ENCODE measurements at places on chromosomes 3 and 15. TPM values are rescaled to one million over a fixed set of nuclear protein-coding genes. Genes with fewer than 3 reads are reported as not detected.

NR2E3 gene
- total RNA-seq, result not detected

DNA sequence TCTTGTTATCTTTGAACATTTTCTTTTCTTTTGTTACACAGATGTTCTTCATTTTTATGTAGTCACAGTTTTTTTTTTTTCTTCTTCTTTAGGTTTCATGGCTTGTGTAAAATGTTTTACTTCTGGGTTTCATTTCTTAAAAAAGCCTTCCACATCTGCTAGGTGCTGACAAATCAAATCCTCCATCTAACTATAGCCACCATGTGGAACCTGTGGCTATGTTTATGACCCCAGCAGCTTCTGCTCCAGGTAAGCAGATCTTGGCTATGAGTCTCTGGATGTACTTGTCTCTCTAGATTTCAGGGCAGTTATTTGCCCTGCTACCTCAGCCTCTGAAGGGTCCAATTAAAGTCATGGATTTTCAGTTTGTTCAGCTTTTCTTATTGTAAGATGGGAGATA is 44.5 kb downstream of the OXSM start:
- H3K27ac ChIP-seq, result no peak overlapping the region
- peaks cover 7% of the 10 kb centered on the region for H3K27me3 ChIP-seq
- H3K4me1 ChIP-seq, result no peaks in the 10 kb centered on the region

DNA sequence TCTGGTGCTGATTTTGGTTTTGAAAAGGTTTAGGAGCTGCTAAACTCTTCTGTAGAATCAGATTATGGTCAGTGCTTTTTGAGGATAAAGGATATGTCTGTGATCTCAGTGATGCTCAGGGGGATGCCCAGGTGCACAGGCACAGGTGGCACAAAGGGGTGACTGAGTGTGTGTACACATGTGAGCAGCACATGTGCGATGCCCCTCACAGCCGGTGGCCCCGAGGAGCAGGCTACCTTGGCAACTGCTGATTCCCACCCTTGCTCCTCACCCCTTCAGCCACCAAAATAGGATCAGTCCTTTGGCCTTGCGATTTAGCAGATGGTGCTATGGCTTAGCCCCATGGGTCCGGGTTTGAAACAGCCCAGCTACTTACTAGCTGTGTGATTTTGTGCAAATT is 51.1 kb downstream of the POMGNT2 start:
- no peak for DNase-seq
- H3K4me3 ChIP-seq, result no peak overlapping the region
- H3K36me3 ChIP-seq, result peaks cover 2% of the 10 kb centered on the region
- H3K27ac ChIP-seq, result no peak overlapping the region

EDEM1 gene
- 156 TPM for total RNA-seq

- H3K27me3 ChIP-seq, result peaks cover 2% of the 10 kb centered on the region
- no peaks in the 10 kb centered on the region for H3K36me3 ChIP-seq
- no peaks in the 10 kb centered on the region for H3K4me1 ChIP-seq
- DNase-seq, result no peak
These were observed 101.0 kb upstream of the NMNAT3 start for GRCh38 chr3:139778682-139779233.

GRCh38 chr15:73352082-73352481 is 16.7 kb downstream of the HCN4 start:
- no peak overlapping the region for H3K27ac ChIP-seq
- peaks cover 5% of the 10 kb centered on the region for H3K27me3 ChIP-seq
- no peaks in the 10 kb centered on the region for H3K4me1 ChIP-seq
- DNase-seq, result no peak
- H3K36me3 ChIP-seq, result no peaks in the 10 kb centered on the region

GRCh38 chr3:3241596-3241995 is 62.1 kb upstream of the CRBN start:
- H3K36me3 ChIP-seq, result no peaks in the 10 kb centered on the region
- no peak for DNase-seq
- H3K27ac ChIP-seq, result no peak overlapping the region

DNA sequence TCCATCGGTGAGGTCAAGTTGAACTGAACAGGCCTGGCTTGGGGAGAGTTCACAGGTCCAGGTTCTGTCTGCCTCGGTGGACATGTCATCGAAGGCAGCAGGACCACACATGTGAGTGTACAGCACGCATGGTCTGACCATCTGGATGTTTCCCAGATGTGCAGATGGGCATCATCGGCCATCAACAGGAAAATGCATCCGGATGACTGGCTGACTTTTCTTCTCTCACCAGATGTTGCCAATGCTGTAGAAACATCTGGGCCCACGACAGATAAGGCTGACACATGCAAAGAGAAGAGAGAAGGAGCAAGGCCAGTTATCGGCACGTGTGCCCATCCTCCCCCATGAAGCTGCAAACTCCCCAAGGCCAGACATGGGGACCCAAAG is 45.1 kb downstream of the NOX5 start:
- no peak for DNase-seq
- H3K4me1 ChIP-seq, result peaks cover 20% of the 10 kb centered on the region
- no peak overlapping the region for H3K4me3 ChIP-seq
- peaks cover 2% of the 10 kb centered on the region for H3K27me3 ChIP-seq

SATB1 gene
- 208 TPM for total RNA-seq

DNA sequence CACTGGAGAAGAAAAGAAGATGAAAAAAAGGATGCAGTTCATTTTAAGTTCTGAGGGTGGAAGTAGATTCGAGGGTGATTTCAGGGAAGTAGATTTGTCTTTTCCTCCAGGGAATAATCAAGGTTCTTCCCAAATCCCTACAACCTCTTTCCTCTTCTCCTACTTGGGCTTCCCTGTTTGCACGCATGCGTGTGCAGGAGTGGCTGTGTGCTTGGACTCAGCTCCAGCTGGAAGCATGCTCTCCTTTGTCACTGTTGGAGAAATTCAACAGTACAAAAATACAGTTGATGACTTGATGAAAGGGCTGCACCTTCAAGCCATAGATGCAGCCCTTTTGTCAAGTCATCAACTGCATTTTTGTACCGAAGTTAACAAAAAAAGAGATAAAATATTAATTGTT is 3.8 kb downstream of the OR5K2 start:
- no peak overlapping the region for H3K4me3 ChIP-seq
- DNase-seq, result no peak
- H3K27me3 ChIP-seq, result no peaks in the 10 kb centered on the region
- no peak overlapping the region for H3K27ac ChIP-seq

RLBP1 gene
- total RNA-seq, result not detected

GABRB3 gene
- total RNA-seq, result 0.16 TPM

TNK2 gene
- total RNA-seq, result 41.9 TPM
